ENCODE measurements at places on chromosomes 5 and 9.
A peak's percentile ranks its signal among the peaks of the same experiment; 100 is the strongest.

GRCh38 chr5:132941331-132941730 is 22.1 kb downstream of the AFF4 start:
- DNase-seq, result no peak

DNA sequence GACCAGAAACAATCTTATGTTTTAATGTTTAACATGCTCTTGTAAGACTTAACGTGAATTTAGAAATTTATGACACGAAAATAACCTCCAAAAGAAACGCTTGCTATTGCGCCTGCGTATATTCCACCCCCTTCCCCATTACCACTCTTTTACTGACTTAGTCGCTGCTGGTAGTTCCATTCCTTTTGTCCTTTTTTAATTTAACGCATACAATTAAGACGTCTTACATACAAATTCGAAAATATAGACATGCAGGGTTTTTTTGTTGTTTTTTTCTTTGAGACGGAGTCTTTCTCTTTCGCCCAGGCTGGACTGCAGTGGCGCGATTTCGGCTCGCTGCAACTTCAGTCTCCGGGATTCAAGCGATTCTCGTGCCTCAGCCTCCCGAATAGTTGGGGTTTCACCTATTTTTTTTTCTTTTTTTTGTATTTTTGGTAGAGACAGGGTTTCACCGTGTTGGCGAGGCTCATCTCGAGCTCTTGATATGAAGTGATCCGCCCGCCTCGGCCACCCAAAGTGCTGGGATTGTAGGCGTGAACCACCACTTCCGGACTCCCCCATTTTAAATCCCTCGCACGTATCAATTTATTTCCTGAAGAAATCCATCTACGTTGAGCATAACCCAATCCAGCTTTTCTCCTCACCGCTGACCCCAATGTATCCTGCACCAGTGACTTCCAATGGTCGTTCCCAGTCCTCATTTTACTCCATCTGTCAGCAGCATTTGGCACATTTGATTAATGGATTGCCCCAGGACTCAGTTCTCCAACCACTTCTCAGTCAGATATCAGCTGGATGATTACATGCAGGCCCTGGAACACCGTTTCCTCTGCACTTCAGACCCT is 684 bp upstream of the MED7 start:
- no peak for DNase-seq

DNA sequence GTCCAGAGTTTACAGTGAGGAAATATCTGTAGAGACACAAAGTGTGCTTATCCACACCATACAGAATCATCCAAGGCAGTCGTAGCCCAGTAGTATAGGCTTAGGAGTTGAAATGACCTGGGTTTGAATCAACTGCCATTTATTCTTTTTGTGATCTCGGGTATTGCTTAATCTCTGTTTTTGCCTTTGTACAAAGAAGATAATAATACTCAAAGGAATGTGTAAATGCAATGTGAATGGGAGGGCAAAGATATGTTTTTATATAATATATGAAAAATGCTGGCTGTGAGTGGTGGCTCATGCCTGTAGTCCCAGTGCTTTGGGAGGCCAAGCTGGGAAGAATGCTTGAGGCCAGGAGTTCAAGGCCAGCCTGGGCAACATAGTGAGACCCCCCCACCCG is 141.1 kb downstream of the SPATA31D1 start:
- no peak for DNase-seq

DNA sequence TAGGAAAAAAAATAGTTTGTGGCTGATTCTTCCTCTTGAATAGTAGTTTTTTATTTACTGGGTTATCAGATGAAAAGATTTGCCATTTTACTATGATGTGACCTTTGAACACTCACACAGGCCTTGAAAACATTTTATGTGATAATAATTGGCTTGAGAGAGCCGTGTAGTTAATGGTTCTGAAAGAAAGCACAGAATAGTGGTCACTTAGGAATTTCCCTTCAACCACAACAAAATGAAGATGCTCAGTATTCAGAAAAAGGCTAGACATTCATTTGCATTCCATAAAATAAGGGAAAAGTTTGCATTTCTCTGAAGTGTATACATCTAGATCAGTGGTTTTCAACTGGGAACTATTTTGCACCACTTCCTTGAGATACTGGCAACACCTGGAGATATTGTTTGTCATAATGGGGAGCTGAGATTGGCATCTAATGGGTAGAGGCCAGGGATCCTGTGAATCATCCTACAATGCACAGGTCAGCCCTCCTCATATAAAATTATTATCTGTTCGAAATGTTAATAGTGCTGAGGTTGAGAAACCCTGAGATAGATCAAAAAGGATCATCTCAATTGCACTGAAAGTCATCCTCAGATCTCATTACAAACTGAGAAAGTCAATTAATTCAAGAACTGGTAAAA is 446.4 kb upstream of the CCNG1 start:
- DNase-seq, result no peak

DNA sequence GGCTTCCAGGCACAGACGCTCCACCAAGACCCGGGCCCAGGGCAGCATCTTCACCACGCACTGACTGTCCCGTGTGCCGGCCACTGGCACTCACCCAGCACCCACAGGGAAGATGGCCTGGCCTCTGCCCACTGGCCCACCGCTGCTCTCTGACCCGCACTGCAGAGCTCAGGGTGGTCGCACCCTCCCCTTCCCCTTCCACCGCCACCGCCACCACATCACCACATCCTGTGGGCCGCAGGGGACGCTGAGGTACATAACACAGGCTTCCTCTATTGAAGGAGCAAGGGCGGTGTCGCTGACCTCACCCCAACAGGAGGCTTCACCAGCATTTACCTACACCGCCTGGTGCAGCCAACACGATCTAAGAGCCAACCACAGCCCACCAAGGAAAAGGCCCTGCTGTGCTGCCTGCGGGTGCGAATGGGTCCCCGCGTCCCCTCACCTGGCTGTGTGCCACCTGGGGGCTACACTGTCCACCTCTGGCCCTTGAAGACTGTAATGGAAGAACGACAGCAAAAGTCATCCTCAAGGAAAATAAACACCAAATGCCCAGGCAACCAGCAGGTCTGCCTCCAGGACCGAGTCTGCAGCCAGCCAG is 101.8 kb downstream of the CAMSAP1 start:
- DNase-seq, result no peak

GRCh38 chr9:123769719-123770118 is 160.2 kb downstream of the DENND1A start:
- DNase-seq, result no peak

DNA sequence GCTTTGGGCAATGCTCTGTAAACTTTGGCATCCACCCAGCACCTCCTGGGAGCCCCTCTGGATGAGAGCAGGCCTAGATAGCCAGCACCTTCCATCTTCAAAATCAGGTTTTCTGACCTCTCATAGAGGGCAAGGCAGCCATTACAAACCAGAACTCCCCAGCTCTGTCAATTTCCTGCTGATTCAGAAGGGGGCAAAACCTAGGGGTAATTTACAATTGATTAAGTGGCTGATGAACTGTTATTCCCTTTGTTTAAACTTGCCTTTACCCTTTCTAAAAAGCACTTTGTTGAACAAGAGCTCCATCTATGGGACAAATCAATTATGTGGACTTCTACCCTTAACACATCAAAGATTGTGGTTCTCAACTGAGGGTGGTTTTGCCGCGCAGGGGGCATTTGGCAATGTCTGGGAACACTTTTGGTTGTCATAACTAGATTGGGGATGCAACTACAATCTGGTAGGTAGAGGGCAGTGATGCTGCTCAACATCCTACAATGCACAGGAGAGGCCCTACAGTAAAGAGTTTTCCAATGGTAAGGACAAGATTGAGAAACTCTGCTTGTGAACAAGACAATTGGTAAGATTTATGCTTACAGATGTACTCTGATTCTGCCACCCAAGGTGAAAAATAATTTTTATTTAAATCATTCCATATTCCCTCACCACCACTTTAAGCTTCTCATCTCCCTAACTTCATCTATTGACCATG is 184.1 kb downstream of the MARCHF11 start:
- peak; percentile 13 for DNase-seq

- DNase-seq, result no peak
These were observed 12.7 kb downstream of the EEIG1 start for GRCh38 chr9:127968042-127968441.
